ENCODE measurements at places on chromosomes 2 and 18.

DNA sequence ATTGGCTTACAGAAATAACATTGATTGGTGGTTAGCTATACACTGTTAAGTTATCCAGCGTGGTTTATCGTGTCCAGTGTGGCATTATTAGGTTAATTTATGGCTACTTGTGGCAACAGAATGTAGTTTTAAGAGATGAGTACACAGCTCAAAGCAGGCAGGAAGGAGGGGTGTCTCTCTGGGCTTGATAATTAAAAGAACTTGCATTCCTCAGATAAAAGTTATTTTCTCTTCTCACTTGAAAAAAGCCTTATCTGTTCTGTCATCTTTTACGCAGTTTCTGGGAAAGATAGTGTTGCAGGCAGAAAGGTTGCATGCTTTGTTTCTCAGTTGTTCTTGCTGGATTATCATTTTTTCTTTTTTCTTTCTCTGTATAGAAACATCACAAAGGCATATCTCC, 154.4 kb upstream of the COL3A1 start:
- DNase-seq = no peak

GRCh38 chr2:95669441-95669991, 77.7 kb downstream of the TRIM43 start:
- DNase-seq = no peak

DNA sequence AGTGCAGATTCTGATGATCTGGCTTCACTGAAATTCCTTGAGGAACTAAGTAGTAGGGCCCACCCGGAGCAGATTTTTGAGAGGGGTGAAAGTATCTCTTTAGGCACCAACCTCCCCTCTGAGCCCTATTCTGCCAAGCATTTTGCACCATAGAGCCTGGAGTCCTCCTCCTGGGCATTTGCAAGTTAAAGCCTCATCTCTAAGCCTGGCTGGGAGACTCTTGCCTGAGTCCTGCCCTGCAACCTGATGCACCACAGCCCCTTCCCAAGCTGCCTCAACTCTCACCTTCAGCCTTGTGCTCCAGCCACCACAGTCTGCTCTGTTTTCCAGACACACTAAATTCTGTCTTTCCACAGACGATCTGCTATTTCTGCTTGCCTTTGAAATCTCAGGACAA, 79.6 kb upstream of the PKDCC start:
- no peak for DNase-seq

DNA sequence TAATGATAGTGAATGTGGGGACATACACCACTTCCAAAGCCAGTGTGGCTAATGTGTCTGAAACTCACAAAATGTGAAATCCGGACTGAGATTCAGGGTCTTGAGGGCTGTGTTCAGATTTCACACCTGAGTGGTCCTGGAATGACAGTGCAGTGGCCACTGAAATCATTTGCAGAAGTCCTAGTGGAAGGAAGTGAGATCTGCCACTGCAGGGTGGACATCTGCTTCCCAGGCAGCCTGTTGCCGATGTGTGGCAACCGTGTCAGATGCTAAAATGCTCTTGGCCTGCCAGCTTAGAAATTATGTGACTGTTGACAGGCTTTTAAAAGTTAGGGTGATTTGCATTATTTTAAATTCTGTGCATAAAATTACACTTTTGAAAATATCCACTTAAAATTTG, 77.8 kb upstream of the TMEM200C start:
- DNase-seq = no peak

- DNase-seq = no peak
Measured at GRCh38 chr2:228945710-228946109, 325.4 kb downstream of the PID1 start.

DNA sequence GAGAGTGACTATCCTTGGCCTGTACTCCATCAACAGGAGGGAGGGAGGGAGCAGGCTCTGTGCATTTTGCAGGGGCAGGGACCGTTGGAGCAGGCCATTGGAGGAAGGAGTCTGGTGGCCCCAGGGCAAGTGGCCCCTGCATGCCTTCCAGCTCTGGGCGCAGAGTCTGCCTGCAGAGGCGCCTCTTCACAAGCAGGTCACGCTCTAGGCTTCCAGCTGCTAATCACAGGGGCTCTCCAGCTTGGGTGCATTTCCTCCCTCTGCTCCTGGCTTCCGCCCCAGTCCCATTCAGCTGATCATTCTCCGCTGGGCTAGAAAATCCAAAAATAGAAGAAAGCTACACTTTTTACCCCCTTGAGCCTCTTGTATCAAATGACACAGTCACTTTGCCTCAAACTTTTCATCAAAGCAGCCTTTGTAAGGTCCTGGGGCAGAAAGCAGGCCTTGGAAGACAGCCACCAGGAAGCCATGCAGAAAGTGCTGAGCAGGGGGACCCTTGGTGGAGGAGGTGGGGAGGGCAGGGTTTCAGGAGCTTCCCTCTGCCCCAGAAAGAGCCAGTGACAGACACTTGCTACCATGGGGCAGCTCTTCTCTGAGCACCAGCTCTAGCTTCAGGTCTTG, 11.3 kb downstream of the TMEM247 start:
- peak; percentile 48 for DNase-seq
